ENCODE measurements at places on chromosomes 13 and 19.

DNA sequence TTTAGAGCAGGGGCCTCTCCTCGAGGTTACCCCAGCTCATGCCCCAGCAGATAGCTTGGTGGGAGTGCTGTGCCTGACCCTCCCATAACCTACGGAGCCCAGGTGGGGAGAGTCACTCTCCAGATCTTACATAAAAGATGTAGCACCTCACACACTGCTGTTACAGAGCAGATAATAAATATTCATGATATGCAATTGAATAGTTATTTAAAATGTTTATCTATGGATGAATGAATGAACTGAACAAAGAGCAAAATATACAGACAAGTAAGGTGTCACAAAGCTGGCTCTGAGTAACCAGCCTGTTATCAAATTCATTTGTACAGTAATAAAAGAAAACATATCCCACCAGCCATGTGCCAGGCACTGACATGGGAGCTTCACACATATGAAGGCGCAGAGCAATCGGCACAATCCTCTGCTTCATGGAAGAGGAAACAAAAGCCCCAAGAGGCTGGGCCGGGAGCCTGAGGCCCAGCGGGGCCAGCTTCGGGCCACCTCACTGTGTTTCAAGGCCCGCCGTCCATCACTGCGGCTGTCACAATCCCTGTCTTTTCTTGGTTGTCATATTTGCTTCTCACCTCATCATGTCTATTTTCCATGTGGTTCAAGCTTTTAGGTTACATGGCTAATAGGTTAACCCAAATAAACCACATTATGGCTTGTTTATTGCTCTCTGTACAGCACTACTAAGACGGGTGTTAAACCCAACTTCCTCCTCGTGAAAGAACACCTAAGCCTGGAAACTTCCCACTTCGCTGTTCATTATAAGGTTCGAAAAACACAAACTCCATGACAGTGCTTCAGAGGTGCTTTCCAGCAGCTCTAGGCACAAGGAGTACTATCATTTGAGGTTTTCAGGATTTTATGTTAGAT, 78.4 kb downstream of the IRS2 start:
- DNase-seq: no peak

- DNase-seq: no peak
Measured at GRCh38 chr19:54600212-54600611, 6.8 kb downstream of the LILRA1 start.

DNA sequence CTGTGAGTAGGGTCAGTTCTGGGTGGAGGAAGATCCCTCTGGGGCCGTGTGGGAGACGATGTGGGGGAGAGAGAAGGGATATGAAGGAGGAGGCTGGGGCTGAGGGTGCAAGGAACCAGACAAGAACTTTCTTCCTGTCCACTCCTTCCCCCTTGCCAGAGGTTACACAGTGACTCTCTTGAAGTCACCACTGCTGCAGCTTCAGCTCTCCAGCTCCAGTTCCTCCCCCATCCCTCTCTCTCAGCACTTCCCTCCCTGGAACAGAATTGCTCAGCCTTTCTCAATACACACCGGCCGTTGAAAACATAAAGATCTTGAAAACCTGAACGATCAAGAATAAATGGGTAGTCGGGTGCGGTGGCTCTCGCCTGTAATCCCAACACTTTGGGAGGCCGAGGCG, 5.1 kb downstream of the ZSWIM9 start:
- DNase-seq: no peak

- no peak for DNase-seq
Measured at GRCh38 chr19:33225458-33225926, at the start of gene SLC7A10. Gene SLC7A10 (minus strand): TSS chr19:33225850. CDS start chr19:33225703, 147 bp downstream.

- no peak for DNase-seq
Measured at GRCh38 chr19:18282021-18282787, 782 bp upstream of the JUND start.

DNA sequence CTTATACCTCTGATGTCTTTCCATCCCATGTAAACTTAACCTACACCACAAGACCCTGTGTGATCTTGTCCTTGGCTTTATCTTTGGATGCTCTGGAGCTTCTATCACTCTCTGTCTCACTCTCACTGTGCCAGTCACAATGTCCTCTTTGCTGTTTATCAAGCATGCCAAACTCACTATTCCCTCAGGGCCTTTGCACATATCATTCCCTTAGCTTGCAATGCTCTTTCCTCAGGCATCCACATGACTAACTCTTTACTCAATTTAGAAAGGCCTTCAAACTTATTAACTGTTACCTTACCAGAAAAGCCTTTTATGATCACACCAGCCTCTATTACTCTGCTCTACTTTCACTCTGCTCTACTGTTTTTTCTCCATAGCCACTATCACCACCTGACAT, 354.1 kb downstream of the RFC3 start:
- DNase-seq: peak; percentile 32

DNA sequence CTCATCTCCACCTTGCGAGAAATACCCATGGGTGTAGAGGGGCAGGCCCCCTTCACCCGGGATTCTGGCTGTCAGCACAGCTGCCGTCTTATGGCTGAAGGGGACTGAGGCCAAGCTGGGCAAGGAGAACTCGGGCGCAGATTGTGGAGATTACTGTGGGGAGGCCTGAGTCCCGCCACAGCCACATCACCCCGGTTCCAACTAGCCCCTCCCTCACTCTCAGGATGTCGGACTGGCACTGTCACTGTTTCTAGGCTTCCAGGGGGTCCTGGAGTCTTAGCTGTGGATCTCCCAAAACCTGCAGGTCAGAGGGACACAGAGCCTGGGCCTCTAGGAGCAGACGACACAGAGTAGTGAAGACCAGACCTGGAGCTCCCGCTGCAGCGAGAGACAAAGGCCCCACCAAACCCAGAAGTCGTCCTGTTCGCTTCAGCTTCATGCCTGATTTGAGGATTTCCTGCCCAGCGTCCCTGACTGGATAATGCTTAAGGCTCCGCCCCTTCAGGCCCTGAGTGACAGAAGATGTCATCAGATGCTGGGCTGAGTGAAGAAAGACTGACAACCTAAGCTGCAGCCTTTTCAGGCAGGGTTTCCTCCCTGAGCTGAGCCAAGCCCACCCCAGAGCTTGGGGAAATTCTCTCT, 55.8 kb downstream of the ZNF93 start:
- DNase-seq: no peak
